Cardiac muscle cell (in vitro differentiated cells and primary cell): ENCODE measurements at places on chromosomes 1 and 21. TPM values are rescaled to one million over a fixed set of nuclear protein-coding genes. Genes with fewer than 3 reads are reported as not detected.

The OR2AK2 gene
- total RNA-seq: not detected in 2 replicates

The LEFTY2 gene
- 4.0 and 14.0 TPM in 2 replicates for total RNA-seq

DNA sequence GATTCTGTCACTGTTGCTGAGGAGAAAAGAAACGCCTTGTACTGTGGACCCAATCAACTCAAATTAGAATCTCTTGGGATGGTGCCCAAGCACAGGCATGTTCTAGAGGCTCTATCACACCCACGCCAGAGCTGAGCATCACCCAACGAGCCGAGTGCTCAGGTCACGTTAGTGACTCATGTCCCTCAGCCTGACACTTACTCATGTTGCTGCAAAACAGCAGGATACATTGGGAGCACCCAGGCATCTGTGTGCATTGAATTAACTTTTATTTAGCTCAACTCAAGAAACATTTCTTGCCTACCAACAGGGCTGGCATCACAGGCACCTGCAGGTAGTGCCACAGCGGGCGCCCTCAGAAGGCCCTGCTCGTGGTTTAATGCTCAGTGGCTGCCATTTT lies 149.8 kb downstream of the ETS2 start:
- peak overlapping the region; percentile 89 for H3K27ac ChIP-seq
- H3K4me1 ChIP-seq: peaks cover 49% of the 10 kb centered on the region
- DNase-seq: peak; percentile 42

GRCh38 chr1:151837197-151837596 lies 2.4 kb downstream of the C2CD4D start:
- no peak for DNase-seq
- no peaks in the 10 kb centered on the region for H3K4me1 ChIP-seq
- H3K4me3 ChIP-seq: no peak overlapping the region
- H3K27ac ChIP-seq: no peak overlapping the region
- H3K36me3 ChIP-seq: no peaks in the 10 kb centered on the region

- H3K36me3 ChIP-seq: no peaks in the 10 kb centered on the region
- H3K27me3 ChIP-seq: no peaks in the 10 kb centered on the region
- peak; percentile 34 for DNase-seq
- H3K4me3 ChIP-seq: no peak overlapping the region
Observed at GRCh38 chr1:71228742-71229365, 148.0 kb upstream of the ZRANB2 start.

DNA sequence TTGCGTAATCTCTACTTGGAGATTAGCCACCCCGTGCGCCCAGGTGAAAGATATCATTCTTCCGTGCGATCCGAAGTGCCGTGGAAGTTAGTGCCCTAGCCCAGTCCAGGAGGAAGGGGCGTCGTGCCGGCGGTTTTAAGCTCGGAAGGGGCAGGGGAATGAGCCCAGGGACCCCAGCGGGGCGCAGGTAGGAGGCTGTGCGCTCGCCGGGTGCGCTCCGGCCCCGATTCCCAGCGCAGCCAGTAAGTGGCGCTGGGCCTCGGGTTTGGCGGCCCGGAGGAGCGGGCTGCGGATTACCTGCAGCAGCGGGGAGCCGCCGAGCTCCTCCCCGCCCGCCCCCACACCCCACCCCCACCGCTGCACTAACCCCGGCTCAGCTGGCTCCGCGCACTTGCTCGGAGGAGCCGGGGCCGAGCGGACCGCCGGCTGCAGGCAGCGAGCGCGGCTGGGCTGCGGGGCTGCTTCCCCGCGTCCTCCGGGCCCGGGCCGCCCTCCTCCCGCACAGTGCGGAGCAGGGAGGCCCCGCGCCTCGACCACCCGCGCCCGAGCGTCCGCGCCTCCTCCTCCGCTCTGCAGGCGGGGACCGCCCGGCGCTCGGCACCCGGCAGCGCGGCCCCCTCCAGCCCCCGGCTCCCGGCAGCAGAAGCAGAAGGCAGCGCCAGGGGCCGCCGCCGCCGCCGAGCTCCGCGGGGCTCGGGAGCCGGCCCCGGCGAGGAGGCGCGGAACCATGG lies at the start of gene RYR2:
Gene RYR2, plus strand, starts transcription at position 390 of the 731 bp plus-strand sequence. Its CDS starts 338 bp downstream, at position 728.
- peak; percentile 29 for DNase-seq
- no peaks in the 10 kb centered on the region for H3K36me3 ChIP-seq
- peak within 1 kb of the TSS; percentile 94 for H3K4me3 ChIP-seq
- peak within 1 kb of the TSS; percentile 93 for H3K27ac ChIP-seq
- no peaks in the 10 kb centered on the region for H3K27me3 ChIP-seq
